C1 segment of cervical spinal cord (tissue), 14 donors: ENCODE measurements at places on chromosomes 3 and 15.

GRCh38 chr3:57256844-57257243, 29.3 kb downstream of the APPL1 start:
- DNase-seq: no peak

DNA sequence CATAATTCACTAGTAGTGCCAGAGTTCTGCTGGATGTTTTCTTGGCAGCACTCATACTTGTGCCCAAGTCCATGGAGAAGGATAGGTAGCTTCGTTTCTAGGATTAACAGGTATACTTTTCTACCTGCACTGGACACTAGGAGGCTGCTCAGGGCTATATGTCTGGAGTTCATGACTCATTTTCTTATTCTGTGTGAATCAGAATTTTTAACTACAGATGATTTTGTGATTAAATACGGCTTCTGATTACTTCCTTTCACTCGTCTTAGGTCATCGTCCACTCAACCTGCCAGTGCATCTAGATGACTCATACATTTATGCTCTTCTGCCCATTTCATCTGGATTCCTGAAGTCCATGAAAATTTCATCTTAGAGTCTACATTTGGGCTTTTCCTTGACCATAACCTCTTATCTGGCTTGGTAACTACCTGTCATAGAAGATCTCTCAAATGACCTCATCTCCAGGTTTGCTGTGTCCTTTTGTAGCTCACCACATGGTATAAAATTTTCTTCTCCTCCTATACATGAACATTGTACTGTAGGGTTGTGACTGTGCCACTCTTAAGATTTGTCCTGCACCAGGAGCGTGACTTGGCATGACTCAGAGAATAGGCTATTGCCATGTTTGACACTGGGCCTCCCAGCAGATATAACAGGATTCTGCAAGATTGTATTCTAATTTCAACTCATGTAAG, 66.7 kb upstream of the GCSAM start:
- no peak for DNase-seq

DNA sequence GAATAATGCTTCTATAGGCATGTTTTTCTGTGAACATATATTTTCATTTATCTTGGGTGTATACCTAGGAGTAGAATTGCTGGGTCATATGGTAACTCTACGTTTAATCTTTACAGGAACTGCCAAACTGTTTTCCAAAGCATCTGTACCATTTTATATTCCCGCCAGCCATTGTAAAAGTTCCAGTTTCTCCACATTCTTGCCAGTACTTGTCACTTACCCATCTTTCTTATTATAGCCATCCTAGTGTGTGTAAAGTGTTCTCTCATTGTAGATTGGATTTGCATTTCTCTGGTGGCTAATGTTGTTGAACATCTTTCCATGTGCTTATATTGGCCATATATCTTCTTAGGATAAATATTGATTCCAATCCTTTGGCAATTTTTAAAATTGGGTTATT, 31.2 kb upstream of the CFAP20DC start:
- DNase-seq: no peak

- no peak for DNase-seq
Observed at GRCh38 chr3:81154611-81155143, 606.8 kb downstream of the GBE1 start.

DNA sequence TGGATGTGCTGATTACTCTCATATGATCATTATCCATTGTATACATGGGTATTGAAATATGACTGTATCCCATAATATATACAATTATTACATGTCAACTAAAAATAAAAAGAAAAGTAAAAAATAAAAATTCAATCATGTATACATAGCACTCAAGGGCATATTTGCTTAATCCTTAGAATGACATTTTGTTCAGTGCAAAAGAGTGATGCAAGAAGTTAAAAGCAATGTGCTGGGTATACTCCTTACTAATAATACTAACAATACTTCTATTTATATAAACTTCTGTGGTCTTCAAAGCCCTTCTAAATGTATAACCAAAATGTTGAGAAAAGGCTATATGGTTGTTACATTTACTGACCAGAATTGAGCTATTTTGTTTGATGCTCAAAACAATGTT, 23.2 kb upstream of the TM4SF1 start:
- DNase-seq: no peak

DNA sequence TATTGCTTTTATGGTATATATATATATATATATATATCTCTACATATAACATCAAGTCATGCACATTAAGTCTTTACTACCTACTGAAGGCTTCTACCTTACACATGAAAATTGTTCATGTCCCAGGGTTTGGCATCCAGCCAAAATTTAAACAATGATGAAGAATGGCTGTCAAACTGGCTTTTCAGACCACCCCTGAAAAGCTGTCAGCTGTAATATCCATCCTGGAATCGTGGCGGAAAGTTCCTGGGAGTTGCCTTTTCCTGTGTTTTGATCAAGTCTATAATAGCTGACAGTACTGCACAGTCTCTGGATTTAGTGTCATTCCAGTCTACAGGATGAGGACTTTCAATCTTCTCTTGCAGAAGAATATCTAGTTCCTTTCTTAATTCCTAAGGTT, 48.3 kb downstream of the DHX36 start:
- no peak for DNase-seq
